ENCODE measurements at places on chromosomes 11 and 22.

DNA sequence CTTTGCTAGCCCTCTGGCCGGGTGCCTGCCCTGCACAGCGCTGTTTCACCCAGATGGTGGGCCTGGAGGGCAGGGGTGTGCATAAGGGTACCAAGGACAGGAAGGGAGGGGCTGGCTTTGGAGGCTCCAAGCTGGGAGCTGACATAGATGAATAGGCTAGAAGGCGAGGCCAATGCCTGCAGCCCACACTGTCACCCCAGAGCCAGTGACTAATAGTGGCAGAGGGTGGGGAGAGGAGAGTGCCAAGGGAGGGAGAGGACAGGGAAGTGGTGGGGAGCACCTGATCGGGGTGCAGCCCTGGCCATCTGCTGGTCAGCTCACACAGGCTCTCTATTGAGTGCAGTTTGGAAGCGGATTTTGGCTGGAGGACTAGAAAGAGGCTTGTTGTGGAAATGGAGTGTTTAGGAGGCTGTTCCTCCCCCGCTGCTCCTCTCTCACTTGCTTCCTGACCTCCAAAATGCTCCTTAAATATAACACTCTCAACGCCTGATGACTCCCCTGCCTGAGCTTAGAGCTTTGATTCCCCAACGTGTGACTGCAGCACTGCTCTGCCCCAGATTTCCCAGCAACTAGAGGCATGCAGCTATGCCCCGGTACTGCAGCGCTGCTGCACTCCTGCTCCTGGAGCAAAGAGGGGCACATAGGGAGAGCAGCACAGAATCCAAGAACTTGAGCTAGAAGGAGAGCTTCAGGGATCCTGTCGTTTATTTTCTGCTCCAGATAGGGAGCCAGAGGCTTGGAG lies 89.2 kb downstream of the GRAMD1B start:
- no peak for DNase-seq

DNA sequence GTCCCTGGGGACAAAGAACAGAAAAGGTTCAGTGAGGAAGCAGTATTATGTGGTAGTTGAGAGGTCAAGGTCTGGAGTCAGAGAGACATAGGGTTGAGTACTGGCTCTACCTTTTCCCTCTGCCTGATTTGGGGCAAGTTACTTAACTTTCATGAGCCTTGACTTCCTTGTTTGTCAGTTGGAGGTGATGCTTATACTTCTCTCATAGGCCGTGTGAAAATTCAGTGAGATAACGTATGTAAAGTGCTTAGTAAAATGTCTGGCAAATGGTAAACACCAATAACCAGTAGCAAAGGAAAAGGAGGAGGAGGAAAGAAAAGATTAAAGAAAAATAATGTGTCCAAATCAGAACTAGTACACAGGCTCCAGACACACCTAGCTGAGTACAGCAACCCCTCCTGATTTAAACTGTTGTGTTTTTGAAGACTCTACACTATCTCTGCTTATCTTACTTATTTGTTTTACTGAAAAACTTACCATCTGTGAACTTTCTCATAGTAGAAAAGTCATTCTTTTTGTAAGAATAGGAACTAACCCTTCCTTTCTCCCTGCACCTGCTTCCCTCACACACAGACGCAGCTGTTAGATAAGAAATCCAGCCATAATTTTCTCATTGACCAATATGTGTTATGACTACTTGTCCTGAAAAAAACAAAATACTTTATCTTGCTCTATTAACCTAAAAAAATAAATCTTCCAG lies 126.9 kb downstream of the CD44 start:
- no peak for DNase-seq

DNA sequence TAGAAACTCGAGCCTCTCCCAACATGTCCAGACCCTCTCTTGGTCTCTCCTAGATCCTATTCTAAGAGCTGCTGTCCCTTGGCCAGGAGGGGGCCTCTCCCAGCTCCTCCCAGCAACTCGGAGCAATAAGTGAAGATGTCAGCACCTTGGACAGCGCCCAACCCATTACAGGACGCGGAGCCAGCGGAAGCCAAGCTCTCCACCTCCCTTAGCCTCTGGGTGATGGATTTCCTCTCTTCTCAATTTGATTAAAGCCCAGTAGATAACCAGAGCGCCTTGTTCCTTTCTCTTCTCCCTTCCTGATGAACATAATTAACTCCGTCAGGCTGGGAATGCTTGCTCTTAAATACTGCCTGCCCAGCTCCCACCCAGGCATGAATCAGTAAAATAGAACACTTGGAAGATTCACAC lies 26.2 kb upstream of the TPBGL start:
- no peak for DNase-seq

GRCh38 chr11:115739878-115740277 lies 235.7 kb upstream of the CADM1 start:
- no peak for DNase-seq

DNA sequence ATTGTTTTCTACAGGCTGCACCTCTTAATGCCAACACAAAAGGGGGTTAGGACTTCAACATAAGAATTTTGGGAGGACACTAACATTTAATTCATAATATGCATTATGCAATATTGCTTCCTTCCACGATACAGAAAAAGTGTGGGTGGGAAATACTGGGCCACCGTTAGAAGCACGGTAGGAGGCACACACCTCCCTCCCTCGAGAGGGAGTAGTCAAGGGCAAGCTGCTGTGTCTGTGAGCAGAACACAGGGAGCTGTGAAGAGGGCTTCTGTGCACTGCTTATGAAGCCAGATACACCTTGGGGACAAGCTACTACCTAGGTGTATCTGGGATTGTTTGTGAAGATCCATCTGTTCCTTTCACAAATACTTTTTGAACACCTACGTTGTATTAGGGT lies 109.3 kb upstream of the PLET1 start:
- DNase-seq = no peak

- no peak for DNase-seq
These were observed 728.8 kb downstream of the NELL1 start for GRCh38 chr11:21398195-21398594.

GRCh38 chr11:77106321-77106720 lies 3.7 kb downstream of the OMP start:
- no peak for DNase-seq

- DNase-seq = no peak
These were observed 1.0 kb upstream of the SLC1A2 start for GRCh38 chr11:35420371-35420770.

DNA sequence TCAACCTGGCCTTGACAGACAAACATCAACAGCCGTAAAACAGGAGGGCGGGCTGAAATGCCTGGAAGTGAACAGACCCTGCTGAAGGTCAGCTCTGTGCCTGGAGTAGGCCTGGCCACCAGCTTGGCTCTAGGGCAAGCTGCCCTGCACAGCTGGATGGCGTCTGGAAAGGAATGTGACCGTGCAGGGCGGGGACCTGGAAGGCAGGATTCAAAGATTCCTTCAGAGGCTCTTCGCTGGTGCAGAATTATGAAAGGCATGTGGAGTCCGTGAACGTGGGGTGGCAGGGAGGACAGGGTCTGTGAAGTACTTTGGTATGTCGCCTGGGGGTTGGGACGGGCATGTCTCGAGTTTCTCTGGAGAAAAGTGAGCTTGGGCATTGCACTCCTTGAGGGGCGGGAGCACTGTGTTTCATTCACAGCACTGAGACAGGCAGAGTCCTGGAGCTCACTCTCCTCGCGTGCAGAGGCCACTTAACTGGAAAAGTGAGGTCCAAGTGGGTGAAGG lies 1.5 kb downstream of the EHD1 start:
- no peak for DNase-seq

- DNase-seq = no peak
These were observed 107.2 kb downstream of the TSPAN18 start for GRCh38 chr11:44833877-44834452.

DNA sequence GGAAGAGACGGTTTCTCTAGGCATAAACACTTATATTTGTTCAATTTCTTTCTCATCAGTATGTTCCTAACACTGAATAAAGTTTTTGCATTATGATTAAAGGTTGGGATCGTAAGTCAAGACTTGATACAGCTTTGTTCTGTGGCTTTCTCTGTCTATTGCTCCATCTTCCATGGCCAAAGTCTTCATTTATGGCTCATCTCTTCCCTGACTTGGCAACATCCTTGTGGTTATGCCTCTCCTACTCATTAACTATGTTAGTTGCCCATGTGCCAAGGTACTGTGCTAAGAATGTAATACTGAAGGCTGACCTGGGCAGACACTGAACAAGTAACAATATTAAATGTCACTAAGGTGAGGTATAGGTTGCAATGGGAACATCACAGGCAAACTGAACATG lies 1.6 kb upstream of the ACCSL start:
- no peak for DNase-seq

DNA sequence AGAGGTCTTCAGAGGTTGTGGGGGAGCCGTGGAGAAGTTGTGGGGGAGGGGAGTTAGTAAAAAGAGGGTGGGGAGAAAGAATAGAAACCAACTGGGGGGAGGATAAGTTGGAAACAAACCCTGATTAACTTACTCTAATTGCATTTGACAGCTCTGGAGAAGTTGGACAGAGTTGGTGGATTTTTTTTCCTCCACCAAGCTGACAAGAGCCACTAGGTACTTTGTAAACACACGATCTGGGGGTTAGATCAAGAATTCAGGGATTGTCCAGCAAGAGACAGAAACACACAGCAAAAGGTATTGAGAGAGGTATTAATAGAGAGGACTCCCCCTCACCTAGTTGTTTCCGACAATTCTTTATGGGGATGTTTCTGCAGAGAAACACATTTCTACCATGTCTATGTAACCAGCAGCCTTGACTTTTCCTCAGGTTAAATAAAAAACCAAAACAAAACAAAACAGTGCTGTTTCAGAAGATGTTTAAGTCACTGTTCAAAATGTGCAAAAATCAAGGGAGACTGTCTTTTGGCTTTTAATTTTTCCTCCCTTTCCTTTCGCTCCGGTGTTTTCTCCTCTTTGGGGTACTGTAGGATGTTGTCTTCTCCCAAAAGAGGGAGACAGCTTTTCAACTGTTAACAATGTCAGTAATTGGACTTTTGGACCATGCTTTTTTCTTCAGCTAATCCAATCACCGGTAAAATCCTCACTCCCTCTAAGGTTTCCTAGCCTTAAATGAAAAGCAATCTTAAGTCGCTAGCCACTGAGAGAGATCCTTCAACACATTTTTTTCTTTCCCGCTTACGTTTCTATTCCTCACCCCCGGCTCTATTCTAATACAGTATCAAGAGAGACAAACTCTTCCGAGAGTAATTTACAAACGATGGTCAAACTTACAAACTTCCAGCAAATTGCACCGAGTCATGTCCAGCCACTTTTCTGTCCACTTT lies 708 bp downstream of the MAML2 start:
- no peak for DNase-seq

- DNase-seq = no peak
These were observed 157.0 kb upstream of the TIMP3 start for GRCh38 chr22:32644252-32645100.

- DNase-seq = no peak
These were observed 6.6 kb downstream of the TSPAN4 start for GRCh38 chr11:849104-849824.

DNA sequence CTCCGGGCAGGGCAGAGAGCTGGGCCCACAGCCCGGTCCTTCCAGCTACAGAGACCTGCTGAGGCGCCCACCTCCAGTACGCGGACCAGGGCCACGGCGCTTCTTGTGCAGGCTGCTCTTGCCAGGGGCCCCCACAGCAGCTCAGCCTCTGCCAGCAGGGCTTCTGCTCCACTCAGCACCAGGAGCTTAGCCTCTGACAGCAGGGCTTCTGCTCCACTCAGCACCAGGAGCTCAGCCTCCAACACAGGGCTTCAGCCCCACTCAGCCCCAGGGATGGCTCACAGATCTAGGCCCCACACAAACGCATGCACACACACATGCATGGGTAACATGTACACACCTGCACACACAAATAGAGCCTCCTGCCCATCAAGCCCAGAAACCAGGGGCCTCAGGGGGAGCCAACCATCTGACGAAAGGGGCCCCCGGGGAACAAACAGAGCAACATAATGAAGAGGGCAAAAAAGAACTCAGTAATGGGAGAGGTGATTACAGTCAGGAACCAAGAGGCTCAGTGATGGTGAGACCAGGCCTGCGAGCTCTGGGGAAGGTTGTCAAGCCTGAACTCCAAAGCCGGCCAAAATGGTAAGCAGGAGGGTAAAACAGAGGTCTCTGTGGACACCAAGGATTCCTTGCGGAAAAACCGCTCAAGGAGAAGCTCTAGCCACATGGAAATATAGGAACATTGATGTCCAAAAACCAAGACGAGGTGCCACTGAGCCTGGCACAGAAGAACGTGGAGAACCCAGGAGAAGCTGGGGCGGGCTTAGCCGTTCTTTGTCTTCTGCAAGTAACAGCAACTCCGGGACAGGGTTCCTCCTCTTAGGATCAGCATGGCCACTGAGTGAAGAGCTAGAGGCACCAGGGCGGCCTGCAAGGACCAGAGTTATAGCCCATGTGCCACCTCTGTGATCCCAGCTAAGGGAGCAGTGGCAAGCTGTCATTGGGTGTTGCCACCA lies 46.5 kb downstream of the GNB1L start:
- no peak for DNase-seq

- DNase-seq = peak; percentile 70
These were observed 2.4 kb downstream of the UCP2 start for GRCh38 chr11:73980001-73980961.

GRCh38 chr11:130144861-130145281 lies 14.7 kb upstream of the ST14 start:
- no peak for DNase-seq

DNA sequence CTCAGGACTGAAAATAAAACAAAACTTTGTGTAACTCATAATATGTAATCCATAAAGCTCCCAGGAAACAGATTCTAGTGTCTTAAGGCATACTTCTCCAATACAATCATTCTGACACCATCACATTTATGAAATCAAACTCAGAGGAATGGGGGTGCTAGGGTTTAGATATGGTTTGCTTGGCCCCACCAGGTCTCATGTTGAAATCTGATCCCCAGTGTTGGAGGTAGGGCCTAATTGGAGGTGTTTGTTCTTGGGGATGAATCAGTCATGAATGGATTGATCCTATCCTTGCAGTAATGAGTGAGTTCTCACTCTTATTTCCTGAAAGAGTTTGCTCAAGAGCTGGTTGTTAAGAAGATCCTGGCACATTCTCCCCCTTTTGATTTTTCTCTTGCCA lies 380.9 kb downstream of the ETS1 start:
- no peak for DNase-seq

DNA sequence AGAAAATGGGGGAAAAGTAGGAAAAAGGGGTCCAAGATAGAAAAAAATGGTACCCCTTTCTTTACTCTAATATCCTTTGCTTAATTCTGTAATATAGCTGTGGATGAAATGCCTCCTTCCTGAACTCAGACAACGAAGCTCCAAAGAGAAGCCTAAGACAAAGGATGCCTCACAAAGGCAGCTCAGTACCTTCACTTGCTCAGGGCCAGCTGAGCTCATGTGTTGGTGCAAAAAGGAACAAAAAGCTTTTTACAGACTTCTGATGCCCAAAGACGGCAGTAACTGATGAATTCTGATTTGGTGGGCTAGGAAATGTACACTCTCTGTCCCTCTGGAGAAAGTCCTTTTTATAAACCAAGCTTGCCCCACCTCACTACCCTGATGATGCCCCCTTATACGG lies 77.5 kb downstream of the DENND5A start:
- DNase-seq = no peak

DNA sequence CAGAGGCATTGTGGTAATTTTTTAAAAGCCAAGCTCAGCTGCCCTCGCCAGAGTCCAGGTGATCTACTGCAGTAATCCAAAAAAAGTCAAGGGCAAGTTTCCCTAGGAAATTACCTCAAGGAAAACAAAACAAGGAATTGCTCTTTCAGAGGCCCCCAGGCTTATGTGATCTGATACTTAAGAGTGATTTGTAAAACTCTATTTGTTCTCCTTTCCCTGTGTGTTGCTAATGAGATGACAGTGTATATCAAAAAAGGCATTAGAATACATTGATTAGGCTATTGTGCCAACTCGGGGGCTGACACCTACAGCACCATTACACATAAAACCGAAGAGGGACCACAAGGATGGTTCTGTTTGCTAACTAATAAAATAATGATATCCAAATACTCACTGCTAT lies 44.5 kb upstream of the CHRM4 start:
- no peak for DNase-seq

Measured in NCI-H2081 treated with DMSO at 0.1 percent for 48 hours (cell line).